Suprapubic skin (tissue), 4 donors: ENCODE measurements at places on chromosomes 4 and X. TPM values are rescaled to one million over a fixed set of nuclear protein-coding genes. Genes with fewer than 3 reads are reported as not detected.

ANTXR2 gene
- total RNA-seq = 10.1 TPM

JAKMIP1 gene
- total RNA-seq = not detected

P2RY8 gene
- total RNA-seq = not detected

GLRA2 gene
- not detected for total RNA-seq

USP17L22 gene
- not detected for total RNA-seq

MAGEB17 gene
- not detected for total RNA-seq

MRFAP1 gene
- total RNA-seq = 169 TPM

DNA sequence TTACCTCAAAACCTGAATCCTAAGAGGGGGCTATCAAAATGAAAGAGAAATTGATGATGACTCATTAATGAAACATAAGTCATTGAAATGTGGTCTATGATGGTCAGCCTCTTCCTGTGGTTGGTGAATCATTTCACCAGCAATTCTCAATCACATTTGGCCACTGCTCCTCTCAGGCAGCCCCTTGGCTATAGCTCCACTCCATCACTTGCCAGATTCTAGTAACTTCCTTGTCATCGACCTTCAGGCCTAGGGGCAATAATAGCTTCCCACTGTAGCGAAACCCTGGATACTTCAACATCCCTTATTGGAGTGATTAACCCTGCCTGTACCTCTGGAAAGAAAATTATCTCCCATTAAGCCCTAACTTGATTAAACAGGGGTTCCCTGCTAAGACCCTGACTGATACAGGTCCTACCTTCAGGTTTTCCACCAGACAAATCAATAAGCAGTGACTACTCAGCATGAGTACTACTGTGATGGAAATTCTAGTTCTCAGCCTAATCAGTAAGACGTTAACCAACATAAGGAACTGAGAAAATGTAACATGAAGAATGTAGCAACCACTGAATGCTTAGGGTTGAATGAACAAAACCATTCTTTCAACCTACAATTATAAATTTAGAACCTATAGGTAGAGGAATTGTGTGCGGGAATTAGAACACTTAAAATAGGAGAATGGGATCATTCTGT is 30.4 kb downstream of the ADH7 start:
- DNase-seq = no peak

DNA sequence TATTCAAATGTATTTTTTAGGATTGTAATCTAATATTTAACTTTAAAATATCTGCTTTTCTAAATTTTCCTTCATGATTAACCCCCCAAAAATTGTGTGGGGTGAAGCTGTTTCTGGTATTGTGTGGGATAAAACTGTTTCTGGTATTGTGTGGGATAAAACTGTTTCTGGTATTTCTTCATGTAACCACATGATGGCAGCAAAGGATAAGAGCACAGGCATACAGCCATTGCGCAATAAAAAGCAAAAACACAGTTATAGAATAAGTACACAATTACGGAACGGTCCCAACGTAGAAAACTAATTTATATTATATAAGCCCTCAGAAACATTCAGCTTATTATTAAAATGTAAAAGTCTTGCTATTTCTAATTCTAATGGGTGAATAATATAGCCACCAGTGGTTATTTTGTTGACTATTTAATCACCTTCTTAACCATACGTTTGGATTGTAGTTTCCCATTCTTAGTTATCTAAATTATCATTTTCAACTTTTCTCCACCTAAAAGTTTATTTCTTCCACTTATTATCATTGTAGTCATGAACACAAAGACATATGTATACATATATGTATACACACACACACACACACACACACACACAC is 333.9 kb upstream of the FSTL5 start:
- DNase-seq = no peak

- no peak for DNase-seq
These were observed 104.0 kb upstream of the MBNL3 start for GRCh38 chrX:132592880-132593279.

- no peak for DNase-seq
These were observed 19.2 kb downstream of the ZFYVE28 start for GRCh38 chr4:2399216-2399615.

DNA sequence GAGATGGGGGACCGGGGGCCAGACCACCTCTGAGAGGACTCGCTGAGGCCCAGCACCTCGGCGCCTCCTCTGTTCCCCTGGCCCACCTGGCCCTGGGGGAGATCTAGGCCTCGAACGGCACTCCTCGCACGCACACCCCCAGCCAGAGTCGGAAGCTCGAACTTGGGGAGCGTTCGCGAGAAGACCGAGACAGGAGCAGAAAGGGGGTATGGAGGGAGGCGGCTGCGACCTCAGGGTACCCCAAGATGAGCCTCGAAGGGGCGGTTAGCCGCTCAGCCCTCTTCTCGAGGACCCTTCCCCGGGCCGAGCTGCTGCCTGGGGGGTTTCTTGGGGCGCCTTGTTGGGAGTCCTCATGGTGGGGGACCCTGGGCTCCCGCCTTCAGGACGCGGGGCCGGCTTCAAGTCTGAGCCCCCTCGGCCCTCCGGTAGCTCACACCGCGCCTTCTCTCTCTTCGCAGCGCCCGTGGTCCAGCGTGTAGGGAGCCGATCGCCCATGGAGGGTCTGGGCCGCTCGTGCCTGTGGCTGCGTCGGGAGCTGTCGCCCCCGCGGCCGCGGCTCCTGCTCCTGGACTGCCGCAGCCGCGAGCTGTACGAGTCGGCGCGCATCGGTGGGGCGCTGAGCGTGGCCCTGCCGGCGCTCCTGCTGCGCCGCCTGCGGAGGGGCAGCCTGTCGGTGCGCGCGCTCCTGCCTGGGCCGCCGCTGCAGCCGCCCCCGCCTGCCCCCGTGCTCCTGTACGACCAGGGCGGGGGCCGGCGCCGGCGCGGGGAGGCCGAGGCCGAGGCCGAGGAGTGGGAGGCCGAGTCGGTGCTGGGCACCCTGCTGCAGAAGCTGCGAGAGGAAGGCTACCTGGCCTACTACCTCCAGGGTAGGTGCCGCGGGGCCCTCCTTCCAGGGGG is 706 bp downstream of the DUSP9 start:
- DNase-seq = peak; percentile 58

GRCh38 chrX:13791145-13791544 is 25.7 kb downstream of the GPM6B start:
- DNase-seq = no peak

DNA sequence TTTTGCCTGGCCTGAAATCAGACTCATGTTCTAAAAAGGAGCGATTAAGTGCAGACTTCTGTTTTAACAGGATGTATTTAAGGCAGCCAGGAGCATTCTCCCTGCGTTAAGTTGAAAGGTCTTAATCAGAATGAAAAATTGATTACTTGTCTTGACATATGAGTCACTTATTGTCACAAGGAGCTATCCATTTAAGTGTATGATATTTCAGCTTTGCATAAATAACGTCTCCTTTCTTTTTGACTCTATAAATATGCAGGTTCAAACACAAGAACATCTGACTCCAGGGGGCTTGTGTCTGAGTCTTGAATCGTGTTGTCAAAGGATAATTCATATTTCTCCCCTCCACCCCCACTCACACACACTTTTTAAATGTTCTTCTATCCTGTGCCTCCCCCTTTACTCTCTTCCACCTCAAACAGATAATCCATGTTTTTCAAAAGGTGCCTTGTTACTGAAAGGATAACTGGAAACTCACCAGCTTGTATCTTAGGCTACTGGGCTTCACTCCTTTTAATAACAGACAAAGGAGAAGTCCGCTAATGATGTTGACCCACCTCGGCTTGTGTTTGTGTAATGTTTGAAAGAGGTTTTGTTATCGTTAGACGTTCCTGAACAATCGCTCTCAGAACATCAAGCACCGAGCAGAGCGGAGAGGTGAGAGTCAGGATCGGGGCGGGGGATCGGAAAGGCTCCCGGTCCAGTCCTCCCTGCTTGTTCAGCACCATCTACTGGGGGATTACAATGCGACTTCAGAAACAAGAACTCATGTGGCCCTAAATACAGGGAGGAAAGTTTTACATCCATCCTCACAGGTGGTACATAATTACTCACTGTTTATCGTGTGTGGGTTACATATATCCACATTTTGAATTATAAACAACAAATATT is 107.5 kb upstream of the RPL34 start:
- no peak for DNase-seq

DNA sequence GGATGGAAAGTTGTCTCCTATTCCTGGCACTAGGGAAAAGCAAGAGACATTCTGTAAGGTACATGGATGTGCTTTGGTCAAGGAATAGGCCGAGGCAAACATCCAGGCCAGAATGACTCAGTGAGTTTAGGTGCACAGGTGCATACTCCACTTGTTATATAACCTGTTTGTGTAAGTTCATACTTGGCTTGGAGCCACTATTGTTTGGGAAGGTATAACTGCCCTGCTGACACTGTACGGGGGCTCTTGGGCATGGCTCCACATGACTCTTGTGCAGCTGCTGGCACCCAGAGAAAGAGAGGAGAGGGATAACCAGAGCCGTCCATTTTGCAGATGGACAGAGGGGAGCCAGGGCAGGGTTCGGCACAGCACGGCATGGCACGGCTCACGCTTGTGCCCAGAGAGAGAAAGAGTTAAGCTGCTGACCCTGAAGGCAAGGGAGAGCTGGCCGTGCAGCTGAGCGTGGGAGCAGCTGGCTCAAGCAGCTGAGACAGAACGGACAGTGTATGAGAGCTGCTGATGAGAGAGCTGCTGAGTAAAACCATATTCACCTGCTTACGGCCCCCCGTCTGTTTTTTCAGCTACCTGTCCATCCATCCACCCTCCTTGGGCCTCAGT is 98.0 kb downstream of the SLC2A9 start:
- DNase-seq = no peak

DNA sequence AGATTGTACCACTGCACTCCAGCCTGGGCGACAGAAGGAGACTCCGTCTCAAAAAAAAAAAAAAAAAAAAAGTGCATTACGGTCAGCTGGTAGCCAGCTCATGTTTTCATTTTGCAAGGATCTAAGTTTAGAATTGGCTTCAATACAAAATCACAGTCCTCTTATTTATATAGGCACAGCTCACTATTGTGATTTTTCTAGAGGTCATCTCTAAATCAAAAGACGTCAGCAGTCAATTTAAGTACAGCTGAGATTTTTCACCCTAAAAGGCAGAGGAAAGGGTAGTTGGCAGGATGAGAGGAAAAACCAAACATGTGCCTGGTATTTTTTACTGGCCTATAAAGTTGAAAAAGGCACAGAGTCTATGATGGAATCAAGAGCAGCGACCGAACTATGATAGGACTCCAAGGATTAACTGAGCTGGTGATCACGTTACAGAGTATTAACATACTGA is 30.8 kb downstream of the ASB5 start:
- DNase-seq = no peak

GRCh38 chrX:1330605-1331004 is 6.0 kb upstream of the IL3RA start:
- DNase-seq = no peak

- DNase-seq = no peak
These were observed 407.3 kb downstream of the PCDH18 start for GRCh38 chr4:137125011-137125410.

DNA sequence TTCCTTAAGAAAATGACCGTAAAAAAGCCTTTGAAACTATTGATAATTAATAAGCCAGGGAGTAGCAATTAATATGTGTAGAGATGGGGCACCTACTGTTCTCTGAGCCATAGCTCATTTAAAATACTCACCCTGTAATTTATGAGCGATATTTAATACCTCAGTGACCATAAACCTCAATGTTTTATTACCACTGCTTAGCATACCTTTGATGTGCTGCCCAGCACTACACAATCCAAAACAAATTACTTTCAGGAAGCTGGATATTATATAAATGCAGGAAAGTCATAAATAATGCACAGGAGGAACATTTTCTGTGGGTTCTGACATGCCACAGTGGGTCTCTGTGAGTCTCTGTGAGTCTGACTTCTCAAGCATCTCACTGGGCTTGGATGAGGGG is 166.1 kb upstream of the RPL34 start:
- no peak for DNase-seq

DNA sequence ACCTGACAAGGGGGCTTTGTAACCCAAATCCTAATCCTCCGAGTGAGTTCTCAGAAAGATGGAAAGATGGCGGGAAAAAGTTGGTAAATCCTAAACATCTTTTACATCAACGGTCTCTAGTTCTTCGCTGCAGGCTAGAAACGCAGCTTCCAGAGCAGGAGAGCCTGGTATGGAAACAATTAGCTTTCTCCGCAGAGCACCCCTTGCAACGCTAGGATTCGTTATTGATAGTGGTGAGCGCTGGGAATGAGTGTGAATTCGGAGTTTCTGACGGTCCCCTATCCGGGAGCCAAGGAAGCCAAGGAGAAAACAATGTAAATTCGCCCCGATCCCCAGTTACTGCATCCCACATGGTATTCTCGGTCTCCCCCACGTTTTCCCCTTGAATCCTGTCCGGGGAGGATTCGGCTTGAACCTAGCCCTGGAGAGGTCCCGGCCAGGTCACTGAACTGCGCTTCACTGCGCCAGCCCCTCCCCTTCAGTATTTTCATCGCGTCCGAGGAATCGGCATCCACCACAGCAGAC is 4.7 kb upstream of the NEUROG2 start:
- no peak for DNase-seq

- no peak for DNase-seq
These were observed 71.5 kb downstream of the TMEM47 start for GRCh38 chrX:34585561-34585960.

DNA sequence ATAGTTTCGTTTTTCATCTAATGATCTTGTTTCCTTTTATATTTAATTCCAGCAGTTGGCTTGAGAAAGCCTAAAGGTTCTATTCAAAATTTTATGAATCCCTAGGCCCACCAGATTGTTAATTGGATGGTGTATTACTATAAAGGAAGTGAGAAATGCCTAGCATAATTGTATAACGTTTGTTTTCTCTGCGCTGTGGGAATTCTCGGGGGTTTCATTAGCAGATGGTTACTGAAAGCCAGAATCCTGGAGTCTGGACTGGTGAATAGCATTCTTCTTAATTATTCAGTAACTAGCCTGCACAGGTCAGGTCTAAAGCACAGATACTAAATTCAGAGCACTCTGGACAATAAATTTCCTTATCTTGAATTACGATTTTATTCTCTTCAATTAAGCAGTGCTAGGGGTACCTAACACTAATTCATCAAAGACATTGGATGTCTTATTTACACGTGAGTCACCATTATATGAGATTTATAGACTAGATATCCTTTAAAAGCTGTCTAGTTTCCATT is 459.4 kb downstream of the DTHD1 start:
- no peak for DNase-seq

DNA sequence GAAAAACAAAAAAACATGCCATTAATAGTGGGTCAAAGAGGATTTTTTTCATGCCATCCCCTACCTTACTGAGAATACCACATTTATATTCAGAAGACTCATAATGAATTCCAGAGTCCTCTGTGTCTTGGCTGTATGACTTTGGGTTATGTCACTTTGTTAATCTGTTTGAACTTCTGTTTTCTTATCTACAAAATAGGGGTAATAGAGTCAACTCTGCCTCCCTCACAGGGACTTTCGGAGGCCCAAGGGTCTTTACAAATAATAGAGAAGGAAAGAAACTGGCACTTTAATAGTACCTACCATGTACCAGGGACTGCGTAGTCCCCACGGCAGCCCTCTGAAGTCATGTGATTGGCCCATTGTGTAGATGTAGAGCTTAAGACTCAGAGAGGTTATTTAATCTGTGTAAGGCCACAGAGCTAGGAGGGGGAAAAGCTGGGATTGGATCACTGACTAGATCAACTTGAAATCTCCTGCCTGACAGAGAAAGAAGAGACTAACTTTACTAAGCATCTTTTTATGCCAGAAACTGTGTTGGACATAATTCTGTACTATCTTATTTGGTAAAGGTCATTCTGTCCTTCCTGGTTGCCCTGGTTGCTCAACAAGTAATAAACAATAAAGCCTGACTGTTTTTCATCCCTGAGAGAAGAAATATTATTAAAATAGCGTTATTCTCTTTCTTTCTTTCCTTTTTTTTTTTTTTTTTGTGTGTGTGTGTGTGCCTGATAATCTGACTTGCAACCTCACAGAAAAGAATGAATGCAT is 59.6 kb downstream of the NFKB1 start:
- DNase-seq = no peak
